ENCODE measurements at places on chromosomes 5 and 9.

DNA sequence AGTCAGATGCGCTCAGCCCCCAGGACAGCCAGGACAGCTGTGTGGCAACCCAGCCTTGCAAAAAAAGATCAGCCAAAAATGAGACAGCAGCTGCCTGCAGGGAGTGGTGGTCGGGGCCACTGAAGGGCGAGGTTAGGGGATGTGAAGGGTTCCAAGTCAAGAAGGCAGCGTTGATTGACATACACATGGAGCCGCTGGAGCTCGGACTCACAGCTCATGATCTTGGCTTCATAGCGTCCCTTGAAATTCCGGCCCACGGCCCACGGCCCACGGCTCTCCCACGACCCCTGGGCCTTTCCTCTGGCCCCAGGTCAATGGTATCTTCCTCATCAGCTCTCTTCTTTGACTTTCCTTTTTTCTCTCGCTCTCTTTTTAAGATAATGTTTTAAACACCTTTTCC is 390.0 kb upstream of the IRX4 start:
- no peak for DNase-seq

- no peak for DNase-seq
These were observed 694.4 kb downstream of the EFNA5 start for GRCh38 chr5:106976363-106976762.

GRCh38 chr5:93588352-93589151 is 5.5 kb downstream of the NR2F1 start:
- DNase-seq, result no peak

DNA sequence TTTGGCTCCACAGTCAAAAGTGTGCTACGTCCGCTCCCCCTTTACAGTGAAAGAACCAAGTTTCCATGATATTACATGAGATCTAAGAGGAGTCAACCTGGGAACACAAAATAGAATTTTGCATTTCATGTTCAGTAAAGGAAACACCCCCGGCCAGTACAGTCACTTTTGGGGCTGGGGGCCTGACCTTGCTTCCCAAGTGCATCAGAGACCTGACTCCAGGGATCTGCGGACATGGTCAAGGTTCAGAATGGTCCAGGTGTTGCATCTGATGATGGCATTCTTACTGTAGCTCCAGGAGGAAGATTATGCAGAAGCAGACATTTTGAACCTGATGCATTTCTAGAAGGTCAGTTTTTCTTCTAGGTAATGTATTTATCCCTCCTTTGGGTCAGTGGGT is 39.8 kb downstream of the AK8 start:
- no peak for DNase-seq

DNA sequence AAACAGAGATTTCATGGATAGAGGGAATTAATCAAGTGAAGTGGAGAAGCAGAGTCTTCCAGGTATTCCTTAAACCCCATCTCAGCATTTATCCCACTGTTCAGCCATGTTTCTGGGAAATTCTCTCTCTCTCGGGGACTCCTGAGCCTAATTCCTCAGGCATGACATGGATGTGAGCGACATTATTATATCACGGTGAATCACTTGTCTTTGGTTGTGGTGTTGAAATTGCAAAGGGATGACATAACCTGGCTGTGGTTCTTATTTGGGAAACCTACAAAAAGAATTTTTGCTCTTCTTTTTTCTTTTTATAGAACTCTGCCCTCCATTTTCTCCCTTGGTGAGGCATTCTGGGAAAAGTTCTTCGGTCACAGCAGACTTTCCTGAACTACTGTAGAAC is 457.9 kb upstream of the PTGER4 start:
- no peak for DNase-seq

GRCh38 chr5:75366787-75367186 is 29.8 kb downstream of the HMGCR start:
- no peak for DNase-seq

DNA sequence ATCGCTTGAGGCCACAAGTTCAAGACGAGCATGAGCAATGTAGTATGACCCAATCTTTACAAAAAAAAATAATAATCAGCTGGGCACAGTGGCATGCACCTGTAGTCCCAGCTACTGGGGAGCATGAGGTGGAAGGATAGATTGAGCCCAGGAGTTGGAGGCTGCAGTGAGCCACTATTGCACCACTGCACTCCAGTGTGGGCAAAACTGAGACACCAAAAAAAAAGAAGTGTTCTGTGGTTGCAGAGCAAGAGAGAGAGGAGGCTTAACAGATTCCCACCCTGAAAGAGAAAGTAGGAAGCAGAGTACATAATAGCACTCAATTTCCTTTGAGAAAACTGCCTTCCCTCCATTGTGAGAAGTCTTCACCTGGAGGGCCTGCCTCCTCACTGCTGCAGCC is 52.6 kb downstream of the ALDH7A1 start:
- DNase-seq, result no peak

DNA sequence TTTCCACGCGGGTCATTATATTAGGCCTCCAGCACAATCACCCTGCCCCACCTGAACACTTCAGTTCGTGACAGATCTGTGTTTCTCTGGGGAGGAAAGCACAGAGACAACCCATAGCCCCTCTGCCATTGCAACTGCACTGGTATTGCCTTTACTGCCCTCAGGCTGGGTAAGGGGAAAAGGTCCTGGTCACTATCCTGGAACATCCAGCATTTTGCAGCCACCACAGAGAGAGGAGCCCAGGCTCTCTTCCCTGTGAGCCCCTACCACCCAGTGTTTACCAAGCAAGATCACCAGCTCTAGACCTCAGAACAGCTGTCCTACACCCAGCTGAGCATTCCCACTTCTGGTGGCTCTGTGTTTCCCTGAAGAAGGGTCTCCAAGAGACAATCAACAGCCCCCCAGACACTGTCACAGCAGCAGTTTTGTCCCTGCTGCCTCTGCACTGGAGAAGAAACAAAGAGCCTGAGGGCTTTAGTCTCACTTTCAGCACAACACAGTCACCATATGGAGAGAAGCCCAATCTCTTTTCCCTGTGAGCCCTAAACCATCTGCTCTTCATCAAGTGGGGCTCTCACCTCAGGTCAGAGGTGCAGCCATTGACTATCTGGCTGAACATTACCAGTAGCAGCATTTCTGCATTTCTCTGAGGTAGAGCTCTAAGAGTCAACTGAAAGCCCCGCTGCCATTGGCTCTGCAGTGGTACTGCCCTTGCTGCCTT is 655.2 kb upstream of the FAM174A start:
- no peak for DNase-seq

DNA sequence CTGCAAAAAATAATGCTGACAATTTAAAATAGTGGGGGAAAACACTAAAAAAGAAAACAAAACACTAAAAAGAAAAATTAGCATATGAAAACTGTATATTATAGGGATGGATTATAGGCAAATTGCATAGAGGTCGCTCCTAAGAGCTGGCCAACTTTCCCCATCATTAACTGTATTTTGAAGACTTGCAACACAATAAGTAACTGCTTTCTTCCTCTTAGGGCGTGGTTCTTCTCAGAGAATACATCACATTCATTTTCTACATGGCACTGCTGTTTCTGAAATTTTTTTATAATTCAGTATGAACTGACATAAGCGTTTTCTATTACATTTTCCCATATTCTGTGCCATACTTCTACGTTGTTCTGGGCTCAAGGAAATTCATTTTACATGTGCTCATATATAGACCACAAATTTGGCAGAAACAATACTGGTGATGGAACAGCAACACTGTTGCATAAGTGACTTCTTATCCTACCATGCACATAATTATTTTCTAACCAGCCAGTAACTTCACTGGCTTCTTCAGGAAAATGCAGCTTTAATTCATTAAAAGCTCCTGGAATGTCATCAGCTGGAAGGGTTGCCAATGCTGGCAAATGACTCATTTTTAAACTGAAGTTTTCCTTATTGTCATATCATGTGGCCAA is 171.2 kb upstream of the DMAC1 start:
- no peak for DNase-seq

DNA sequence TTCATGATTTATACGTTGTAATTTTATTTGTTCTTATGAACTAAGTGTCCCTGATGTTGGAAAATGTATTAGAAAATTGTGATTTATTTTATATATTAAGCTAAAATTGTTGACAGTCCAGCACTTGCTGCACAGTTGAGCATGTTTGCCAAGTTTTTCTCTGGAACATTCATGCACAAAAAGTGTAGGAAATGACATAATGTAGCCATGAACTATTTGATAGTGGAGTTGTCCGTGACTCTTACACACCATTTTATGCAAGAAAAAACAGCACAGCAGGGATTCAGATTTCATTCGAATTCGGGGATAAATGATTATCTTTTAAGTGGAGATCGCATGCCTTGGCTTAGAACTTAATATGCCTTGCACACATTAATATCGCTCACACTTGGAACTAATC is 708.6 kb upstream of the WWC1 start:
- DNase-seq, result no peak

DNA sequence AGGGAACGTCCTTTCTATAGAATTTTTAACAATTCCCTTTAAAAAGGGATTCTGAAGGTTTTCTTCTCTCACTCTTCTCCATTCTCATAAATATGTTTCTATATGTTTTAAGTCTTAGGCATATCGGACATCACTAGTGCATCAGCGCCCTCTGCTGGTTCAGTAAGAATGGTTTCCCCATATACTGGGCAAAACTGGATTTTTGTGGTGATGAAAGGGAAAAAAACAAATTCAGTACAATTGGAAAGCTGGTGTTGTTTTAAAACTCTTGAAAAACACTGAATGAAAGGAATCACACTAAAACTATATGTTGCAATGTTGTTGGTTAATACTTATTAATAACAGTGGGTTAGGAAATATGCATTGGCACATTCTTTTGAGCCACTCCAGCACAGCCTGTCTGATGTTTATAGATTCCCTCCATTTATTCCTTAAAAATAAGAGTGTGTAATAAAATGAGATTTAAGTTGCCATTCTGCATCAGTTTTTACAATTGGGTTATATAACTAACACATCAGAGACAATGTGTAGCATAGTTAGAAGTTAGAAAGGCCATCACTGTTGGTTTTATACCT is 15.8 kb downstream of the CWC27 start:
- DNase-seq, result peak; percentile 79

DNA sequence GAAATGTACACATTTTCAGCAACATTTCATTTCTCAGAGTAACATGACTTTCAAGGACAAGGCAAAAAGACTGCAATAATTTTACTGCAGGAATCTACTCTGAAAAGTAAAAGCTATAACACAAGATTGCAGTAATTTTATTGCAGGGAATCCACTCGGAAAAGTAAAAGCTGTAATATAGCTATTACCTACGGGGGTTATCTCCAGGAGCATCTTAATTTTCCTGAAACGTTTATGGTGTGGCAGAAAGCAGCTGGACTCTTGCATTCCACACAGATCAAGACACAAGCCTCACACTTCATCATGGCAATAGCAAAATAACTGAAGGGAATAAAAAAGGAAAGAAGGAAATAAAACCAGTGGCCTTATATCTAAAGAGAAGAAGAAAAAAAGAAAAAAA is 171.2 kb downstream of the TSSK1B start:
- no peak for DNase-seq

DNA sequence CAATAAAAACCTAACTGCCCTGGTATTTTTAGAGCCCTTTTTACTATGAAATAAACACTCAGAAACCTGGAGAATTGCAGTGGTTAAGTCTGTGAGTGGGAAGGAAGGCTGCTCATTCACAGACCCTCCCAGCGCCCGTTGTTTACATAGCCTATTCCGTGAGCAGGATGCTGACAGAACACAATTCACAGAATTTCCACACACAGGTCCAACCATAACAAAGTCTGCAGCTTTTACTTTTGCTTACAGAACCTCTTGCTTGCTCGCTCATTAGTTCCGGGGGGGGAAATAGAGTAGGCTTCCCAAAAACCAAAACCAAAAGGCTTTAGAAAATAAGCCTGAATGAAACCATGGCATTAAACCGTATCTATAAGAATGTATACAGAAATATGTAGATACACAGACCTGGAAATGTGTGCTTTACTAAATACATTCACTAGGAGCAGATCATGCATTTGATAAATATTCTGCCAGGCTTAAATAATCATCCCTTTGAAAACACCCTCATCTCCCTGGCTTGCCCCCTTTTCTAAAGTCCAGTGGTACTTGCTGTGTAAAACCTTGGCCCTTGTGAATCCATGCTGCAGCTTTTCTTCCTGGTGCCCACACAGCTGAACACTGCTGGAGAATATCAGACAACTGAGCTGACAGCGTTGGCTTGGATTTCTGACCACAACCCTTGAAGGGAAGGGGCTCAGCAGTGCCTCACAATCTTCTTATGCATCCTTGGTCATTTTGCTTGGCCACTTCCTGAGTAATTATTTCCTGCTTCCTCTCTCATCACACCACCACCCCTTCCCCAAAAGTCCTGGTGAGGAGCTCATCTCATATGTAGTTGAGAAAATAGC is 128.0 kb downstream of the FANCC start:
- peak; percentile 18 for DNase-seq

GRCh38 chr5:61232490-61233050 is 70.3 kb upstream of the SMIM15 start:
- no peak for DNase-seq

- no peak for DNase-seq
These were observed 134.5 kb downstream of the NFIB start for GRCh38 chr9:14179449-14179848.

- peak; percentile 73 for DNase-seq
These were observed 19.4 kb downstream of the DCP2 start for GRCh38 chr5:112995764-112996618.

- DNase-seq, result no peak
These were observed 151.4 kb downstream of the HSD17B3 start for GRCh38 chr9:96150324-96151227.

DNA sequence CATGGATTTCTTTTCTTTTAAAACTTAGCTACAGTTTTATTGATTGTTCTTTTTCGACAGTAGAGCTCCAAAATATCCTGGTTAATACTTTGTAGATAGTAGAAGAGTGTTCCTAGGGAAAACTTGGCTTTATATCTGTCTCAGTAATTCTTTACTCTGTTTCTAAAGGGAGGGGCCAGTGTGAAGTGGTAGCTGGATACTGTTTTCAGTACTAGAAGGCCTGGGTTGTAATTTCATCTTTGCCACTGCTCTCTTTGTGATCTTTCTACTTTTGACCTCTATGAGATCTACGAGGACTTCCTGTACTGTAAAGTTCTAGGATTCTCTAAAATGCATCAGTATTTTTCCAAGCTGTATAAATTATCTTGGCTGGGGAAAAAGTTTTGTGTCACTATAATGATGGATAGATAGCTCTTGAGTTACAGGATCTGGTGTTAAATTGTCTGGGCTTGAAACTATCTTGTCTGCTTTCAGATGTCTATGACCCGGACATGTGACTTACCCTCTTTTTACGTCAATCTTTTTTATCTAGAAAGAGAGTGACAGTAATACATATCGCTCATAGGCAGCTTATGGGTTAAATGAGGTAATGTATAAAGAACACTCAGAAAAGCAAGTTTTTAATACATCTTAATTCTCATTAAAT is 53.6 kb downstream of the PRR16 start:
- DNase-seq, result no peak

DNA sequence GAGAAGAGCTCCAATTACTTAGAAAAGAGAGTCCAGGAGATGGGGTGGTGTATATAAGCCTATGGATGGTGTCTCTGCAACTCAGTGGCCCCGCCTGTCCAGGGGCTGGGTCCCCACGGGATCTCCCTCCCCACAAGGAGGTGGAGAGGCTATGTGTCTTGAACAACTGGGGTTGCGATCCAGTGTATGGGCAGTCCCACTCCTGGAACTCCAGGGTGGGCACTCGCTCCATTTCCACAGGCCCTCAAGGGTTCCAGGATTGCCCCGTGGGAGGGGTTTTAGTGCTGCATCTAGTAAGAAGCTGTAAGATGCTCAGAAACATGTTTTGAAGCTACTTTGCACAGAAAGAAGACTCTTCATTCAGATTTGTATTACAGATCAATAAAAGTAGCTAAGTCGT is 558 bp upstream of the SMAD5 start:
- no peak for DNase-seq

All from inflammatory macrophage (primary cell).